K562 (cell line): ENCODE measurements at places on chromosomes 1 and 21. TPM values are rescaled to one million over a fixed set of nuclear protein-coding genes. Genes with fewer than 3 reads are reported as not detected.
A peak's percentile ranks its signal among the peaks of the same experiment; 100 is the strongest.

DNA sequence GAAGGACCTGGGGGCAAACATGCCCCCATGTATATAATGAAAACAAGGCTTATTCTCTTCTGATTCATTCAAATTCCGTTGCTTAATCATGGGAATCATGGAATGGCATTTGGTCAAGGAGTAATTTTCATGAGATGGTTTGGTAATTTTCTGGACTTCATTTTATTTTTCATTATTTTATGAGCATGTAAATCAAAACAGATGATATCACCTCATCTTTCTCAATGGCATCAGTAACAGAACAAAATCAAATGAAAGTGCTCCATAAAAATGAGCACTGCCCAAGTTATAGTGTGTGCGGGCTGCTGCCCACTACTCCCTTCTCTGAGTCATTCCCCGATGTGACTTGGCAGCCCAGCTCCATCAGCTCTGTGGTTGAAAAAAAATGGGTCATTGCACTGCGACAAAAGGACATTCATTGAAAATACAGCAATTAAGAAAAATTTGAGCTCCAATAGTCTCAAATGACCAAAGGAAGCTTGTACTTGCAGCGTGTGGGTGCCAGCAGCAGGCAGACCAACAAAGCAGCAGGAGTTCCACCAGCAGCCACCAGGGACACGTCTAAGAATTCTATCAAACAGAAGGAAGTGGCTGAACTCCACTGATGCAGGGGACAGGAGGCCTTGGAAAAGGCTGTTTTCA, 84.3 kb upstream of the VAV3 start:
- no peak overlapping the region for H3K4me3 ChIP-seq
- peaks cover 33% of the 10 kb centered on the region; the same call in 1 of the 2 replicates for H3K27me3 ChIP-seq
- H3K4me1 ChIP-seq: no peaks in the 10 kb centered on the region
- H3K36me3 ChIP-seq: no peaks in the 10 kb centered on the region
- DNase-seq: peak; percentile 36

GRCh38 chr21:38126666-38127303, 130.0 kb upstream of the KCNJ15 start:
- H3K36me3 ChIP-seq: peaks cover 61% of the 10 kb centered on the region
- no peak overlapping the region for H3K27ac ChIP-seq
- peaks cover 10% of the 10 kb centered on the region for H3K4me1 ChIP-seq
- DNase-seq: peak; percentile 82
- H3K4me3 ChIP-seq: no peak overlapping the region

- DNase-seq: no peak
- H3K27ac ChIP-seq: peak overlapping the region; percentile 23; the same call in 1 of the 3 replicates
- H3K4me3 ChIP-seq: no peak overlapping the region
- H3K4me1 ChIP-seq: peaks cover 15% of the 10 kb centered on the region
These were observed 24.2 kb upstream of the PHTF1 start for GRCh38 chr1:113783254-113784103.

DNA sequence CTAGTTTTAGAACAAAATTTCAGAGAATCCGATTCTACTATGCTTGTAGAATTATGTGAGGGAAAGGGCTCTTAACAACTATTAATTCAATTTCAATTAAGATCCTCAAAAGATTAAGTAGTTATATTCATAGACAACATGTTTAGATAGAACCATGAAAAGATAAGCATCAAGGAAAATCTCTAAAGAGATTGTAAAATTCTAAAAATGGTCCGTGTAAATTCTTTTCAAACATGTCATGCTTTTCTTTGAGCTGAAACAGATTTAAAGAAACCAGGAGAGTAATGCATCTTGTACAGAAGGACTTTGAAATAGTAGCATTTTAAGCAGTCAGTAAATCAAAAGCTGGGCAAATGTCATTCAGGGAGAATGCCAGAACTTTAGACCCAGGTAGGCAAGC, 1080.6 kb upstream of the B3GALT2 start:
- no peak overlapping the region for H3K27ac ChIP-seq
- no peak overlapping the region for H3K4me3 ChIP-seq
- H3K36me3 ChIP-seq: no peaks in the 10 kb centered on the region

- H3K27me3 ChIP-seq: no peaks in the 10 kb centered on the region; the same call in 2 of the 3 replicates
- no peak overlapping the region for H3K27ac ChIP-seq
- H3K36me3 ChIP-seq: no peaks in the 10 kb centered on the region
- DNase-seq: no peak
These were observed 211.4 kb upstream of the PKN2 start for GRCh38 chr1:88472714-88473113.

- H3K4me3 ChIP-seq: no peak overlapping the region
- H3K27ac ChIP-seq: no peak overlapping the region
- no peaks in the 10 kb centered on the region for H3K4me1 ChIP-seq
- no peaks in the 10 kb centered on the region for H3K36me3 ChIP-seq
- DNase-seq: no peak
These were observed 97.5 kb downstream of the PDE9A start for GRCh38 chr21:42750737-42751530.

DNA sequence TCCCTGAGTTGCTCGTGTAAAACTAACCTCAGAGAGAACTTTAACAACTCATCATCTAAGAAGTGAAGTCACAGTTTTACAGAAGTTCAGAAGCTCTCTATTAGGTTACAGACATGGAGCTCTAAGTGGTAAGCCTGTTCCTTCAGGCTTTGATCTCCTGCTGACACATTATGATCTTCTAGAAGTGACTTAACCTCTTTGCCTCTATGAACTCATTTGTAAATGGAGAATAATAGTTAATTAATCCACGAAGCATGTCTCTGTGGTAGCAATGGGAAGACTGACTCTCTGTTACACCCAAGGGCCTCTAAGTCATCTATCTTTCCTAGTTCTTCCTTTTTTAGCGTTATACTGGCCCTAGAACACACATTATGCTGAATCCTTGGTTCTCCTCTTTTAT, 157.9 kb upstream of the NRIP1 start:
- DNase-seq: no peak
- H3K27ac ChIP-seq: no peak overlapping the region
- H3K27me3 ChIP-seq: no peaks in the 10 kb centered on the region
- no peaks in the 10 kb centered on the region for H3K36me3 ChIP-seq

DNA sequence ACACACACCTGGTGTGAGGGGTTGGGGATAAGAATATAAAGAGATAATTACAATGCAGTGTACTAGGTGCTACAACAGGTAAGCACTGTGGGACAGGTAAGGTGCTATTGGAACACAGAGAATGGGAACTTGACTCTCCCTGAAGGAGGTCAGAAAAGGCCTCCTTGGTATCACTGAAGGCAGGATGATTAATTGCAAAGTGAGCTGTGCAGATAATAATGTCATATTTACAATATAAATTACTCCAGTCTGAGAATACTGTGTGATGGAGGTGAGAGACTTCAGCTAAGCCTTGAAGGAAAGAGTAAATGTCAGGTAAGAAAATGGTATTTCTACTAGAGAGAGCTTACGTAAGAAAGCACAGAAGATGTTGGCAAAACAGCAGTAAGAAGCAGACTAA, 91.6 kb downstream of the EPS15 start:
- peaks cover 25% of the 10 kb centered on the region for H3K36me3 ChIP-seq
- H3K27me3 ChIP-seq: no peaks in the 10 kb centered on the region
- H3K27ac ChIP-seq: no peak overlapping the region

- no peak for DNase-seq
- H3K27ac ChIP-seq: no peak overlapping the region
- no peaks in the 10 kb centered on the region for H3K27me3 ChIP-seq
- peaks cover 14% of the 10 kb centered on the region; the same call in 2 of the 3 replicates for H3K4me1 ChIP-seq
These were observed 73.9 kb downstream of the PLXNA2 start for GRCh38 chr1:208170252-208170651.

DNA sequence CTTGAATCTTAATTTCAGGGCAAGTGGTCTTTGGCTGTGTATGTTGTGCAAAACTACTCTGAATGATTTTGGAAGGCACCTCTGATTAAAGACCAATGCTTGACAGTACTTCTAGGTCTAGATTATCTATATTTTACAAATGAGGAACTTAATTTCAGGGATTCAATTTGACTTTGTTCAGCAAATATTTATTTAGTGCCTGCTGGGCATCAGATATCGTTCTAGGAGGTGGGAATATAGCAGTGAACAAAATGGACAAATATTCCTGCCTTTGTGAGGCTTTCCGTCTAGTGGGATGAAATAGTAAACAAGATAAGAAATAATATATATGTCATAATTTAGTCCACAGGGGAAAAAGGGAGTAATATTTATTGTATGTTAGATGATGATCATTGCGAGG, 4.7 kb downstream of the ZNF326 start:
- H3K4me3 ChIP-seq: no peak overlapping the region
- H3K27me3 ChIP-seq: no peaks in the 10 kb centered on the region
- peak overlapping the region; percentile 27; the same call in 1 of the 3 replicates for H3K27ac ChIP-seq
- H3K4me1 ChIP-seq: peaks cover 7% of the 10 kb centered on the region; the same call in 2 of the 3 replicates
- H3K36me3 ChIP-seq: peaks cover 43% of the 10 kb centered on the region

DNA sequence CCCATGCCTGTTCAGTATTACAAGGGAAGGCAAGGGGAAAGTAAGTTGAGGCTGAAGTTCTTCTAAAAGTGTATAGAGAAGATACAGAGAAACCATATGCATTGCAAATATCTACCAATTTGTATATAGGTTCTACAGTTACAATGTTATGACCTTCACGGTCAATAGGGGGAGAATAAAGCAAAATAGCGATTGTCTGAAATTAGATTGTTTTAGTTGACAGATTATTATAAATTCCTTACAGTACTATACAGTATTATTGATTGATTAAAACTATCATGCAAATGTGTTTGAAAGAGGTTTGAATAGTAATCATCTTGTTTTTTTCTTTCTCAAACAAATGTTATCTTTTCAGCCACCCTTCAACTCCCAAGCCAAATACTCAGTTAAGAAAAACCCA, 13.7 kb upstream of the BRINP3 start:
- no peaks in the 10 kb centered on the region for H3K4me1 ChIP-seq
- no peaks in the 10 kb centered on the region for H3K36me3 ChIP-seq
- no peak overlapping the region for H3K4me3 ChIP-seq
- H3K27ac ChIP-seq: no peak overlapping the region
- DNase-seq: no peak
- no peaks in the 10 kb centered on the region for H3K27me3 ChIP-seq

DNA sequence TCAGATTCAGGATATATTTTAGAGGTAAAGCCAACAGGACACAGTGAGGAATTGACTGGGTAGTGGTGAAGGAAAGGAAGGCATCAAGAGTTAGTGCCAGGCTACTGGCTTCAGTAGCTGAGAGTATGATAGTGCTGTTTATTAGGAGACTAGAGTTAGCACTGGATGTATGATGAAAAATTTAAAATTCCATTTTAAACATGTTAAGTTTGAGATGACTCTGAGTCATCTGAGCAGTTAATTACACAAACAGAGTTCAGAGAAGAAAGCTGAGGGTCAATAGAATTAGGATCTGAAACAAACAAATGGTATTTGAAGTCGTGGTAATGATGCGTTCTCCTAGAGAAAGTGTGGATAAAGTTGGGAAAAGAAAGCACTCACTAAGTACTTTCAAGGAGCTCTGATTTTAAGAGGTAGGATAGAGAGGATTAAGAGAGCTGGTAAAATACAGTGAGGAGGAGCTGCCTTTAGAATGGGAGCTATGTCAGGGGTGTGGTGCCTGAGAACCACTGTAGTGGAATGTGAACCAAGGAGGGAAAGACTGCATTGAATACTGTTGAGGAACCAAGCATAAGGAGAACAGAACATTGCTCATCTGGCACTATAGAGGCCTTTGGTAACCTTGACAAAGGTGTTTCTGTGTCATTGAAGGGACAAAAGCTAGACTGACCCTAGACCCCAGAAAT, 21.7 kb upstream of the SHCBP1L start:
- H3K4me3 ChIP-seq: no peak overlapping the region
- DNase-seq: no peak
- H3K27ac ChIP-seq: no peak overlapping the region
- H3K36me3 ChIP-seq: no peaks in the 10 kb centered on the region
- H3K4me1 ChIP-seq: no peaks in the 10 kb centered on the region
- peaks cover 19% of the 10 kb centered on the region for H3K27me3 ChIP-seq

DNA sequence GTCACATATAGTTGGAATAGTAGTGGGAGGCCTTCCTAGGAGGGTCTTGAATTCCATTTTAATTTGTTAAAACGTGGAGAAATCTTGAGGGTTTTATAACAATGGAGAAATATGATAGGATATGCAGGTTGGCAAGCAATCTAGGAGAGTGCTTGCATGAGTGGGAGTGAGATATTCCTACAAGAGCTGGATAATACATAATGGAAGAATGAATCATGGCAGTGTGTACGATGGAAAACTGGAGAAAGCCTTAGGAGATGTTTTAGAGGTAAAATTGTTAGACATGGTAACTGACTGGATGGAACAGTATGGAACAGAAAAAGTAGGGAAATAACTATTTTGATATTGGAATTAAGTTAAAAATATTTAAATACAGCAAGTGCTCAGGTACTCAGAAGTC, 352.4 kb downstream of the PTBP2 start:
- no peaks in the 10 kb centered on the region for H3K4me1 ChIP-seq
- no peaks in the 10 kb centered on the region for H3K36me3 ChIP-seq
- no peak overlapping the region for H3K27ac ChIP-seq
- H3K27me3 ChIP-seq: no peaks in the 10 kb centered on the region

DNA sequence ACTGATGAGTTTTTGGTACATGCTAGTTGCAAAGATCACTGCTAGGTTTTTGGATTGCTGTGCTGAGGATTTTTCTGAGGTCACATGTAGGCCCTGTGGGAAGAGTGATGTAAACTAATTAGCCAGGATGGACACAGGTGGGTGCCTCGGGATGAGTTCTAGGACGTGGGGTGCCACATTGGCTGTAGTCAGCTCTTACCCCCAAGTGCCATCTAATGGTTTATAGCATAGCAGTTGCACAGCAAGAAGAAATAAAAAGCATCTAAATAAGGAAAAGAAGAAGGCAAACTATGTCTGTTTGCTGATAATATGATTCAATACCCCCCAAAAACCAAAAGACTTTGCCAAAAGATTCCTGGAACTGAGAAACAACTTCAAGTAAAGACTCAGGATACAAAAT, 9.8 kb upstream of the OR2T1 start:
- H3K27ac ChIP-seq: no peak overlapping the region
- H3K4me3 ChIP-seq: no peak overlapping the region
- DNase-seq: no peak

- H3K36me3 ChIP-seq: no peaks in the 10 kb centered on the region
- no peak overlapping the region for H3K27ac ChIP-seq
- DNase-seq: no peak
- no peak overlapping the region for H3K4me3 ChIP-seq
These were observed 26.5 kb upstream of the MRPS6 start for GRCh38 chr21:34046917-34047316.

- DNase-seq: no peak
- H3K27ac ChIP-seq: no peak overlapping the region
- no peaks in the 10 kb centered on the region; the same call in 2 of the 3 replicates for H3K27me3 ChIP-seq
- H3K36me3 ChIP-seq: no peaks in the 10 kb centered on the region
These were observed 295.2 kb downstream of the DISC1 start for GRCh38 chr1:231921646-231922345.

- no peak for DNase-seq
- no peaks in the 10 kb centered on the region for H3K27me3 ChIP-seq
- no peak overlapping the region for H3K27ac ChIP-seq
- H3K36me3 ChIP-seq: peaks cover 73% of the 10 kb centered on the region
These were observed 6.2 kb downstream of the PPT1 start for GRCh38 chr1:40090652-40091355.

PACC1 gene
- total RNA-seq: 14.7 and 18.1 TPM in 2 replicates

CELA2B gene
- total RNA-seq: 0.40 and 0.51 TPM in 2 replicates

BGLAP gene
- 0.22 and 1.2 TPM in 2 replicates for total RNA-seq

DNAI4 gene
- 2.9 TPM in 2 replicates for total RNA-seq

CDK11A gene
- 58.5 and 71.0 TPM in 2 replicates for total RNA-seq

FAM43B gene
- total RNA-seq: not detected in 2 replicates

EIF2D gene
- 81.1 and 82.1 TPM in 2 replicates for total RNA-seq

FMO3 gene
- total RNA-seq: 0.22 TPM in 1 of 2 replicates, not detected in the other

PSMA5 gene
- 287 and 302 TPM in 2 replicates for total RNA-seq
